Progenitor cell of endocrine pancreas (in vitro differentiated cells): ENCODE measurements at places on chromosomes 6 and 20. TPM values are rescaled to one million over a fixed set of nuclear protein-coding genes. Genes with fewer than 3 reads are reported as not detected.
A peak's percentile ranks its signal among the peaks of the same experiment; 100 is the strongest.

GRCh38 chr6:30541515-30542403 lies 14.5 kb downstream of the GNL1 start:
- DNase-seq = peak; percentile 52
- H3K36me3 ChIP-seq = peaks cover 4% of the 10 kb centered on the region
- no peak overlapping the region for H3K27ac ChIP-seq
- H3K27me3 ChIP-seq = peaks cover 16% of the 10 kb centered on the region

DNA sequence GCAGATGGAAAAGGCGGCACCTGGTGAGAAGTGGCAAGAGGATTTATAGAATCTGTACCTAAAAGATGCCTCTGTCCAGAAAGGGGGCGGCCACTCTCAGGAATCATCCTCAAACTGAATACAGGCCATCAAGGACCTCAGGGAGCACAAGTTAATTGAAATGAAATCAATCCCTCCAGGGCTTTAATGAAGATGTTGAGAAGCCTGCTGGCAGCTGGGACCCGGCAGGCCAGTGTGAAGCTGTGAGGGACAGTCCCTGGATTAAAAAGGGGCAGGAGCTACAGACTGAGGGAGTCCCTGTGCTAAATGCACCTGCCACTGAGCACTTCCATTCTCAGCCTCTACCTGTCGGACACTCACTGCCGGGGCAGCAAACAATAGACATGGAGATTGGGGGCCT lies 107.7 kb upstream of the GGTLC1 start:
- no peak for DNase-seq
- H3K27me3 ChIP-seq = peaks cover 22% of the 10 kb centered on the region
- peak overlapping the region; percentile 49 for H3K27ac ChIP-seq
- no peak overlapping the region for H3K4me3 ChIP-seq
- peaks cover 5% of the 10 kb centered on the region for H3K4me1 ChIP-seq
- H3K36me3 ChIP-seq = no peaks in the 10 kb centered on the region

OR2B6 gene
- total RNA-seq = not detected in 2 replicates

- H3K27ac ChIP-seq = no peak overlapping the region
- H3K36me3 ChIP-seq = peaks cover 7% of the 10 kb centered on the region
- no peaks in the 10 kb centered on the region for H3K27me3 ChIP-seq
- peaks cover 20% of the 10 kb centered on the region for H3K4me1 ChIP-seq
- no peak for DNase-seq
- no peak overlapping the region for H3K4me3 ChIP-seq
These were observed 90.1 kb upstream of the AFDN start for GRCh38 chr6:167736486-167737204.

GRCh38 chr6:57255451-57256169 lies 33.5 kb upstream of the RAB23 start:
- peak overlapping the region; percentile 78 for H3K27ac ChIP-seq
- no peaks in the 10 kb centered on the region for H3K36me3 ChIP-seq
- no peaks in the 10 kb centered on the region for H3K27me3 ChIP-seq
- H3K4me3 ChIP-seq = no peak overlapping the region

DNA sequence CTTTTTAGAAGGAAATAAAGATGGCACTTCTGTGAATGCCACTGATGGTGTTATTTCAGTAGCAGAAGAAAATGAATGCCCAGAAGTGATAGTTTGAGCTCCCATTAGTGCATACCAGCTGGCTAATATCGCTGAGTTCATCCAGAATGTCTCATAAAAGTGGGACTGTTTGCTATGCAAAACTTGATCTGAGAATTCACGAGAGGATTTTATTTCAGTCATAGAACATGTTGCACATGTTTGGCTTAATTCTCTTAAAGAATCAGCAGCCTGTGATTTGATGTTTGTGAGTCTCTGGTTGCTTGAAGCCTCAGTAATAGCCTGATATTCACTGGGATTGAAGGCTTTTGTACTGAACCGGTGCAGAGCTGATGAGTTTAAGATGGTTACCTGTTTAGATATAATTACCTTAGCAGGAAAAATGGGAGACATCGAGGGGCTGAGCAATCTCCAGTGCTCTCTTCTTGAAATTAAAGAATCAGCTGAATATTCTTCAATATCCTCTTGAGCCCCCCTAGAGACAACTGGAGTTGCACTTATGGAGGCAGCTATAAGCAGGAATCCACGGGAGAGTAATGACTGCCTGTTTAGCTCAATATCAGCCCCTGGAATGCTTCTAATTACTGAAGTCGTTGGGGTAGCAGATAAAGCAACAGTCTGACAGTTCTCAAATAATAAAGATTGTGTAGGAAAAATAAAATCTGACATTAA lies 955.5 kb downstream of the PHF3 start:
- no peak for DNase-seq
- no peak overlapping the region for H3K4me3 ChIP-seq
- no peaks in the 10 kb centered on the region for H3K27me3 ChIP-seq
- H3K4me1 ChIP-seq = peaks cover 3% of the 10 kb centered on the region
- H3K27ac ChIP-seq = no peak overlapping the region
- no peaks in the 10 kb centered on the region for H3K36me3 ChIP-seq

- no peak overlapping the region for H3K27ac ChIP-seq
- no peak overlapping the region for H3K4me3 ChIP-seq
- DNase-seq = no peak
- no peaks in the 10 kb centered on the region for H3K4me1 ChIP-seq
These were observed 59.3 kb downstream of the GRM4 start for GRCh38 chr6:34086558-34086957.

B3GAT2 gene
- 1.1 and 1.8 TPM in 2 replicates for total RNA-seq

CCN6 gene
- total RNA-seq = not detected in 2 replicates

DNA sequence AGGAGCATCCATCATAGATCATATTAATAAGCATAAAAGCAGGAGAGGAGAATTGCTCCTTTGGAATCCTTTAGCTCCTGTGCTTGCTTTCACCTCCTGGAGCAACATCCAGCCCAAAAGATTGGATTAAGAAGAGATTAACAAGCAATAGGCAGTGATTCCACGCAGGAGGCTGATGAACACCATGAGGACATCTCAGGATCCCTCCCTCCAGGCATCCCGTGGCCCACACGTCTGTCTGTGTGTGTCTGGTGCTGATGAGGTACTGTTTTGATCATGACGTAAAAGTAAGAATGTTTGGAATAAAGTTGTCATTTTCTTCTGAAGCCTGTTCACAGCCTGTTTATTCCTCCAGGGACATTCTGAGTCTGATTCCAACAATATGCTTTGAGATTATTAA lies 185.5 kb upstream of the MYLIP start:
- peaks cover 1% of the 10 kb centered on the region for H3K4me1 ChIP-seq
- no peak overlapping the region for H3K4me3 ChIP-seq
- DNase-seq = no peak
- H3K27ac ChIP-seq = no peak overlapping the region
- H3K36me3 ChIP-seq = peaks cover 2% of the 10 kb centered on the region
- peaks cover 11% of the 10 kb centered on the region for H3K27me3 ChIP-seq

GGT7 gene
- total RNA-seq = 58.4 and 59.1 TPM in 2 replicates

- H3K27ac ChIP-seq = no peak overlapping the region
- H3K4me3 ChIP-seq = no peak overlapping the region
- H3K27me3 ChIP-seq = no peaks in the 10 kb centered on the region
- H3K4me1 ChIP-seq = peaks cover 9% of the 10 kb centered on the region
These were observed 32.4 kb downstream of the TRAF3IP2 start for GRCh38 chr6:111573131-111573883.

GSTA3 gene
- not detected in 2 replicates for total RNA-seq

DNA sequence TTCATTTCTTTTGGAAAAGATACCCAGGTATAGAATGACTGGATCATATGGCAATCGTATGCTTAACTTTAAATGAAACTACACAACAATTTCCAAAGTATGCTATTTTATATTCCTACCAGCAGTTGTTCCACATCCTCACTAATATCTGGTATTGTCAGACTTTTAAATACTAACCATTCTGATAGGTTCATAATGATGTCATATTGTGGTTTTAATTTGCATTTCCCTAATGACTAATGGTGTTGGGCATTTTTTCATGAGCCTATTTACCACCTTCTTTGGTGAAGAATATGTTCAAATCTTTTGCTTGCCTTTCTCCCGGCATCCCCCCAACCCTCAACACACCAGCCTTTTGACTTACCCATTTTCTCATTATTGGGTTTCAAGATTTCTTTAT lies 96.2 kb upstream of the HMGN3 start:
- no peaks in the 10 kb centered on the region for H3K27me3 ChIP-seq
- H3K36me3 ChIP-seq = no peaks in the 10 kb centered on the region
- no peak for DNase-seq
- no peak overlapping the region for H3K4me3 ChIP-seq
- H3K27ac ChIP-seq = no peak overlapping the region
